ENCODE measurements at places on chromosomes 1 and 21. TPM values are rescaled to one million over a fixed set of nuclear protein-coding genes. Genes with fewer than 3 reads are reported as not detected.

GRCh38 chr1:229012823-229013222, 258.1 kb upstream of the RAB4A start:
- no peak for DNase-seq

DNA sequence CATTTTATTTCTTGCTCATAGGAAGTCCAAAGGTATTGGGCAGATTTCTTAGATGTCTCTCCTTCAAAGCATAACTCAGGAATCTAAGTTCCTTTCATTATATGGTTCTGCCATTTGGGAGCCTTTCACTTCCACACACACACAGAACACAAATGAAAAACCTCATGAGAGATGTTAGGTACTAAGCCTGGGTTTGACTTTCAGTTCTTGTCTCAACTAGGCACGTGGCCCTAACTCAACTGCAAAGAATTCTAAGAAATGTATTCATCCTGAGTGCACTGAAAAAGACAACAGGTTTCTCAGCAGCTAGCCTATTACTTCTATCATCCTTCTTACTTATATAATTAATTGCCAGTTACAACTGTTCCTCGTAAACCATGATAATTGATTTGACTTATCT, 190.0 kb upstream of the SAMSN1 start:
- no peak for DNase-seq

DNA sequence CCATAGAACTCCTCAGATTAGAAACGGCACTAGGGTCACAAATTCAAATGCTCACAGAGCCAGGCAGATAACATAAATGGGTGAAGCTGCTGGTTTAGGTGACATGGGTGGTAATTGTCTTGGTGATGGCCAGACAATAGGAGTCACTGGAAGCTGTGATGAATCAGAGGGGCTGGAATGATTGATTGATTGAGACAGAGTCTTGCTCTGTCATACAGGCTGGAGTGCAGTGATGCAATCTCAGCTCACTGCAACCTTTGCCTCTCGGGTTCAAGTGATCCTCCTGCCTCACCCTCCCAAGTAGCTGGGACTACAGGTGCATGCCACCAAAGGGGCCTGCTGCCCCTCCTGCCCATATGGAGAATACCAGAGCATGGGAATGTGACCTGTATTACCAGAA, 63.0 kb downstream of the HIVEP3 start:
- no peak for DNase-seq

GRCh38 chr21:44483288-44484237, 28.3 kb downstream of the LRRC3 start:
- no peak for DNase-seq

DNA sequence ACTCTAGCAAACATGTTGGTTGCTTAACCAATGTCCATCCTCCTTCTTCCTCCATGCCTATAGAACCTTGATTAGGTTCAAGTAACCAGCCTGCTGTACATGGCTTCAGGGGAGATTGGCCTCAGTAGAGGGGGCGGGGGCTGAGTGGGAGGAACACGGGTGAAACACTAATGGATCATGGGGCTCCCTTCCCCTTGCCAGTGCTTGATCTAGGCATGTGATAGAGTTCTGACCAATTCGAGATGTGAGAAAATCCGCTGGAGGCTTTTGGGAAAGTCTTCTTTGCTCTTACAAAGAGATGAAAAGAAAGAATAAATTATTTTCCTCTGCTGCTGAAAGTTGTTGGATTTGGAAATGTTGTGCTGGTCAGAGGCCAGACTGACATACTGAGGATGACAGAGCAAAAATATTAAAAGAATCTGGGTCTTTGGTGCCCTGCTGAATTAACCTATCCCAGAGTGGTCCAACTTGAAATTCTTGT, 5.2 kb upstream of the OTUD7B start:
- no peak for DNase-seq

GRCh38 chr1:17849216-17849615, 94.1 kb downstream of the ACTL8 start:
- DNase-seq = no peak

DNA sequence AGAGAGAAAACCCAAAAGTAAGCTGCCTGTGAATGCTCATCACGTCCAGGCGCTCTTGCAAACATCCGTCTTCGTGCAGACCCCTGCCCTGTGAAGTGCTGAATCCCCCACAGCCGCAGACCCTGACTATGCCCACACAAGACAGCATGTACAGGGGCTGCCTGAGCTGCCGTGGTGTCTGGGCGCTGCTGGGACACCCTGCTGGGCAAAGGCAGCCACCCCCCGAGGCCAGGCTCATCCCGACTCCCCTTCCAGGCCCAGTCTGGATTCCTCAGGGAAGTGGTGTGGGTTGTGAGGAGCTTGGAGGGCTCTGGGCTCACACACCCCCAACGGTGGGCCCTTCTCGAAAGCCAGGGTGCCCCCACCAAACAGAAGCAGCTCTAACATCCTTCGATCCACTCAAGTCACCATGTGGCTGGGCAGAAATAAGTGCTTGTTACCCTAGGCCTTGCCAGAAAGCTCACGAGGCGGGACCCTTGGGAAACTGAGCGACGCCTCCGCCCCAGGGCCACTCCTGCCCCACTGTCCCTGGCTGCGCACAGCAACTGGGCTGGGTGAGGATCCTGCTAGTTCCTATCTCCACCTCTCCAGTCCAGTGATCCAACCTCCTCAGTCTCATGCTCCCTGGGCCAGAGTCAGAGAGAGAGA, 4.8 kb upstream of the WNT9A start:
- no peak for DNase-seq

GRCh38 chr1:17624611-17625233, 85.2 kb downstream of the ARHGEF10L start:
- DNase-seq = no peak

DNA sequence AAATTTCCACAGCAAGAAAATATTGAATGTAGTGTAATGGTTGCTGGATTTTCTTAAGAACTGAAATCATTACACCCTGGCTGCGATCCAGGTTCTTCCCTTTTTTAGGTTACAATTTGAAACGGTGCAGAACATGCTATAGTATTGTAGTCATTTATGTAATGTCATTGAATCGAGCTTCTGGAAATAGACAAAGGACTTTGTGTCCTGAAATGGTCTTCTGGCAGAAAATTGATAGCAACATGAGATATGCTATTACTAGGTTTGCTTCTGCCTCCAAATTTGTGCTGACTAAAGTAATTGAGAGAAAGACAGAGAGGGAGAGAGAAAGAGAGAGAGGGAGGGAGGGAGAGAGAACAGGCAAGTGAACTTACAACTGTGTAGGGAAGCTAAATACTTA, 146.2 kb upstream of the NFIA start:
- no peak for DNase-seq

- DNase-seq = no peak
Measured at GRCh38 chr1:54096877-54097240, 43.5 kb downstream of the TCEANC2 start.

GRIK1 gene
- polyA plus RNA-seq = not detected

C1orf185 gene
- polyA plus RNA-seq = not detected

LRRN2 gene
- not detected for polyA plus RNA-seq

RUNX1 gene
- polyA plus RNA-seq = 25.2 TPM

FOXD3 gene
- not detected for polyA plus RNA-seq

MFAP2 gene
- polyA plus RNA-seq = not detected

GSTM5 gene
- not detected for polyA plus RNA-seq

OR10J1 gene
- polyA plus RNA-seq = not detected

TNN gene
- not detected for polyA plus RNA-seq

All from immature natural killer cell (primary cell).